ENCODE measurements at places on chromosomes 12 and 14.

DNA sequence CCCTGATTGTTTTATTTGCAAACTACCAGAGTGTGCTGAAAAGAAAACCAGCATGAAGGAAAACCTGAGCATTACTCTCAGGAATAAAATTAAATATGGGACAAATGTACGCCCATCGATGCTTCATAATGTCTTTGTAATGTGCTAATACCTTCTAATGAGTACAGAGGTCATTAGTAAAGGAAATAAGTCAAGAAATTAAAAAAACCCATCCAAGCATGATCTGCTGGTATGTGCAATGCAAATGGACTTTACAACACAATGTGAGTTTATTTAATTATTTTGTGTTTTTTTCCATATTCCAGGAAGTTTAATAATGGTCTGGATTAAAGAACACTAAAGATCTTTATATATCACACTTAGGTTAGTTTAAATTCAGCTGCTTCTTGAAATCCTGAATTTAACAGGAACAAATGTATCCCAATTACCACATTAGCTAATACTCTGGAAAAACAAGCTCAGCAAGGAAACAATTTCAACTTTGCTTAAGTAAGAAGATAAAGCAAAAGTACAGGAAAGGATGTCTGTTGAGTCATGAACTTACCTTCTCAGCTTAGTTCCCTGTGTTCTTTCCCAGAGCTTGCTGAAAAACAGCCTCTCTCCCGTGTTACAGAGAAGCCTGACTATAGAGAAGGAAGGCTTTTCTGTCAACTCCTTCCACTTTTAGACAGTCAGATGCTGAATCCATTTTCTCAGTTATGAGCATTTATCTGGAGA lies 179.3 kb upstream of the TMEM260 start:
- DNase-seq: no peak

DNA sequence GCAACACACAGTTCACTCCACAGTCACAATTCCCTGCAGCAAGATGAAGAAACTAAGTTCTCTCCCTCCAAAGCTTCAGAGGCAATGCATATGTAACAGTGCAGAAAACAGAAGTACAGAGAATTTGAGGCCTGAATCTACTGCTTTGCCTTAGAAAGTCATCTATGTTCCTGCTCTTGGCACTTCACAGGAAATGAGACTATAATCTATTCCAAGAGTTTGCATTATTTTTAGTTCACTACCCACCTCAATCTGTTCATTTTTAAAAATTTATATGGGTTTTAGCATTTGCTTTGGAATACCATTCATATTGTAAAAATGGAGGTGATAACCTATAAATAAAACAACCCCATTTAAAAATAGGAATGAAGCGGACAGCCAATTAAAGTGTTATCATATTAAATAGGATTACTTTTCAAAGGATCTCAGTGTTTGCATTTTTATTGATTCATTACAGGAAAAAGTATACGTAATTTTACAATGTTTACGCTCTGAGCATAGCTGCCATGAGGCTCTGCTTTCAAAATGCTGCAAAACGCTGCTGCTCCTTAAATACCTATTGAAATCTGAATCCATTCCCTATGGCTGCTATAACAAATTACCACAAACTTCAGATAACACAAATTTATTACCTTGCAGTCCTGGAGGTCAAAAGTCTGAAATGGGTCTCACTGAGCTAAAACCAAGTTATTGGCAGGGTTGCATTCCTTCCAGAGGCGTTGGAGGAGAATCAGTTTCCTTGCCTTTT lies 60.0 kb downstream of the ARMH4 start:
- DNase-seq: no peak

- DNase-seq: no peak
These were observed 126.4 kb downstream of the PIK3C2G start for GRCh38 chr12:18387706-18388105.

DNA sequence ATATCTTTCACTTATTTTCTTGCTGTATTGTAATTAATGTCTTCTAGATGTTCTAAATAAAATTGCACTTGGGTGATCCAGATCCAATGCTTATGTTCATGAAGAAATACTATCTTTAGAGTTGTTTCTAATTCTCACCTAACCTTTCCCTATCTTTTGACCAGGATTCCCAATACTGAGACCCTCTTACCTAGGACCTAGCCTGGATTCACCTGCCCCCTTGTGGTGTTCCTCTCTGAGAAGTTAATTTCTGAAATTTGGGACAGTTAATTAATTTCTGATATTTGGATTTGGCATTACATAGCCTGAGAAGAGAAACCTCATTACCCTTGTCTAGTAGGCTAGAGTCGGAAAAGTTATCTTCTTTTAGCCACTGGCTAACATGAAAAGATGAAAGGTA lies 29.5 kb downstream of the FOXA1 start:
- DNase-seq: no peak

DNA sequence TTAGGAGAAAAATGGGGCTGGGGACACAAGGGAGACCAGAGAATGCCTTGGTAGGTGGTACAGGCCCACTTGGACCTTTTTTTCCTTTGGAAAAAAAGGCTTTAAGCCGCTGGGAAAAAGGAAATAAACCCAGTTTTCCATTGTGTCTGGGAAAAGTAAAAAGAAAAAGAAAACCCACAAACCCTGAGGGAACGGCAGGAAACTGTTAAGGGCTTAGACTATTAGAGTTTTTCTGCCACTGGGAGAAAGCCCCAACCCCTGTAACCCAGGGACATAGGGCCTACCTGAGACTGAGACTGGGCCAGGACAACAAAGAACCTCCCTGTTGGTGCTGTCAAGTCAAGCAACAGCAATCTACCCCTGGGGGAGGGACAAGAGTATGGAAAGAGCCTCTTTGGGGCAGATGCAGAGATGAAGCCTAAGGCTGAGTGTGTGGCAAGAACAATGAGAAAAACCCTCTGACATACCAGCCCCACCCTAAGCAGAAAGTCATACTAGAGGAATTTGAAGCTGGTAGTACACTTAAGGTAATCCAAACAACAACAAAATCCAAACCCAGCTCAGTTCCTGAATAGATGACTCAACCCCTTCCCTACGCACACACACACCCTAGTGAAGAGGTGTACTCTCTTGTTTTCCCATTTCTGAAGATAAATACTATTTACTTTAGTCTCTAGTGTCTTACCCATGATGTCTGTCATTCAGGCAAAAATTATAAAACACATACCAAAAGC lies 22.8 kb downstream of the ATF1 start:
- no peak for DNase-seq
